HTR-8/SVneo (cell line): ENCODE measurements at places on chromosomes 4 and X.

DNA sequence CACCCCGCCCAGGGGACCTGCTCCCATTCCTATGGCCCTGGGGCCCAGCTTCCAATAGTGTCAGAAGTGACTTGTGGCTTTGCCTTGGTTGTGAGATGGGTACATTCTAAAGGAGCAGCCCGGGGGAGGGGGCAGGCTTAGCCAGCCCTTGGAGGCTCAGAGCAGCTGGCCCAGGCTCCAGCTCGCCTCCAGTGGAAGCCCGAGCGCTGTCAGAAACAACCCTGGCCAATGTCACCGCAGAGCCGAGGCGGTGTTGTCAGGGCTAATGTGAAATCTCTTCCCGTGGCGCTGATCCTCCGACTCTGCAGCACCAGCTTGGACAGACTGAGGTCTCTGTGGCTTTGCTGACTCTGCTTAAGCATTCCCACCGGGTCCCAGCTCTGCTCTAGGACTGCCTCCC, 29.2 kb upstream of the ZNF81 start:
- no peak for DNase-seq

- DNase-seq, result no peak
Measured at GRCh38 chrX:103376979-103377324, 614 bp downstream of the BEX3 start.

GRCh38 chr4:123585111-123585510, 188.5 kb downstream of the SPRY1 start:
- DNase-seq, result no peak

- no peak for DNase-seq
Measured at GRCh38 chr4:183548306-183548705, 43.4 kb downstream of the ING2 start.

- no peak for DNase-seq
Measured at GRCh38 chr4:42150653-42151567, 1.5 kb downstream of the BEND4 start.

DNA sequence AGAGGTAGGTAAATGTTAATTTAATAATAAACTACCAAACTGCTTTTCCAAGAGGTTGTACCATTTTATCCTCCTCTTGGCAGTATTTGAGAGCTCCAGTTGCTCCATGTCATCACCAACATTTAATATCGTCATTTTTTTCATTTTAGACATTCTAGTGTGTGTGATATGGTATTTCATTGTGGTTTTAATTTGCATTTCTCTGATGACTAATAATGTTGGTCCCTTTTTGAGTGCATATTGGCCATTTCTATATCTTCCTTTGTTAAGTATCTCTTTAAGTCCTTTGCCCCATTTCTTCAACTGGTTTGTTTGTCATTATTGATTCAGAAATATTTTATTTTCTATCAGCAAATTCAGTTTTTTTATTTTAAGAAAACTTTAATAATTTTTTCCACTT, 88.8 kb downstream of the MAPK10 start:
- no peak for DNase-seq

GRCh38 chrX:37846558-37846933, 825 bp downstream of the DYNLT3 start:
- no peak for DNase-seq

DNA sequence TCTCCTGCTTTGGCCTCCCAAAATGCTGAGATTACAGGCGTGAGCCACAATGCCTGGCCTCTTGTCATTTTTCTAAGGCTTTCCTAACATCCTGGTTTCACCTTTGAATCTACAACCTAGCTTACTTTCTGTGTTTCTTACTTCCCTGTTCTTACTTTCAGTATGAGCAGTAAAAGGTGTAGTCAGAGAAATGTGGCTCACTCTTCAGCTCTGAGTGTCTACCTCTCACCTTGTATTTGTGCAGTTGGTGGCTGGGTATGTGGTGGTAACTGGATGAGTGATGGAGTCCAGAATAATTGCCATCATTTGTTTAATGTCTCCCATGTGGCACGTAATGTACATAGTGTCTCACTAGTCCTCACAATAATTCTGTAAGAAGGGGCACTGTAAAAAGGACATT, 19.1 kb upstream of the CXCL11 start:
- no peak for DNase-seq

DNA sequence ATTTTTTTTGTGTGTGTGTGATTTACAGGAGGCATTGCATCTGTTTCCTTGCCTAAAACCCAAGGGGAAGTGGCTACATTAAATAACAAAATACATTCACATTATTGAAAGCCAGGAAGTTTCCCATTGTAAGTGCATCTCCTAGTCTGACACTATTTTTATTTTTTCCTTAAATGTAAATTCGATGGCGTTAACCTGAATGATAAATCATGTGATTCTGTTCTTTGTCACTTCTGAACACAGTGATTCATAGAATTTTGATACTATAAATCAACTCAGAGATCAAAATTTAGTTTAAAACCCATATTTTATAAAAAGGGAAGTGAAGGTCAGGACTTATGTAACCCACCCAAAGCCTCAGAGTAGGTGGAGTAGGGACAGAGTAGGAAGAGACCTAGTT, 258.1 kb downstream of the GABRG1 start:
- DNase-seq, result no peak

GRCh38 chr4:58590722-58591121, 1480.5 kb upstream of the IGFBP7 start:
- no peak for DNase-seq

- no peak for DNase-seq
Measured at GRCh38 chr4:184596617-184597185, 52.5 kb downstream of the CASP3 start.

GRCh38 chr4:87502580-87503238, 26.5 kb downstream of the SPARCL1 start:
- peak; percentile 12 for DNase-seq

- no peak for DNase-seq
Measured at GRCh38 chrX:19040373-19040772, 56.5 kb upstream of the PHKA2 start.

DNA sequence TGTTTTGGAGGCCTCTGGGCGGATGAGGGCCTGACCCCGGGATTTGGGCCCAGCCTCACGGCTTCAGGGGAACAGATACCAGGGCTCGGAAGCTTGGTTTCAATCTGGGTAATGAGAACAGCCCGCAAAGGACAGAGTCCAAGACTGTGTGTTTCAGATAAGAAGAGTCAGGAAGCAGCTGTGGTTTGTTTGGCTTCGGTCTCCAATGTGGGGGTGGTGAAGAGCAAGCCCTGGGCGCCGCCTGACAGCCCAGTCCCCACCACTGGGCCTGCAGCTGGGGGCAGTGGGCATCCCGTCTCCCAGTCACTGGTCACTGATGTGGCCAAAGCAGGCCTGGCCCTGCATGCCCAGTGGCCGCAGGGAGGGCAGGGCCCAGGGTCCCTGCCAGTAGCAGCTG, 9.1 kb downstream of the WFS1 start:
- no peak for DNase-seq
